GM12891 (cell line): ENCODE measurements at places on chromosomes 2 and 18.

- no peak for DNase-seq
Measured at GRCh38 chr2:150544731-150545130, 57.3 kb upstream of the RND3 start.

DNA sequence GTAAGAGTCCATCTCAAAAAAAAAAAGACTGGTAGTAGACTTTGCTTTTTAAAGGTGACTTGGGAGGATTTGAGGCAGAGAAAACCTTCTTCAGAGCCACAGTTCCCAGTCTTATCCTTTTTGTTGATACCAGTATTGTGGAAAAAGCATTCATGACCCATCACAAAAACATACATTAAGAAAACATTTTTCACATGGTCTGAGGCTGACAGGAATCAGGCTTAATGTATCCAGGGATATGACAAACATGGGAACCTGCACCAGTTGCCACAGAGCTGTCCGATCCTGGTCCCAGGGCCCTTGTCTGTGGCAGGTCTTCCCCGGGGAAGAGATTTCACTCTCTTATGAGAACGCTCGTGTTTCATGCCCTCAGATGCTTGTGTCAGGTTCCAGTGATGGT lies 21.8 kb downstream of the SPTBN1 start:
- DNase-seq: no peak

- no peak for DNase-seq
Measured at GRCh38 chr18:48454261-48454757, 45.1 kb upstream of the ZBTB7C start.

- no peak for DNase-seq
Measured at GRCh38 chr2:224969095-224969494, 73.2 kb downstream of the DOCK10 start.

GRCh38 chr2:120395221-120396012 lies 49.5 kb downstream of the INHBB start:
- no peak for DNase-seq

GRCh38 chr2:240917009-240917683 lies 11.0 kb downstream of the CROCC2 start:
- no peak for DNase-seq

DNA sequence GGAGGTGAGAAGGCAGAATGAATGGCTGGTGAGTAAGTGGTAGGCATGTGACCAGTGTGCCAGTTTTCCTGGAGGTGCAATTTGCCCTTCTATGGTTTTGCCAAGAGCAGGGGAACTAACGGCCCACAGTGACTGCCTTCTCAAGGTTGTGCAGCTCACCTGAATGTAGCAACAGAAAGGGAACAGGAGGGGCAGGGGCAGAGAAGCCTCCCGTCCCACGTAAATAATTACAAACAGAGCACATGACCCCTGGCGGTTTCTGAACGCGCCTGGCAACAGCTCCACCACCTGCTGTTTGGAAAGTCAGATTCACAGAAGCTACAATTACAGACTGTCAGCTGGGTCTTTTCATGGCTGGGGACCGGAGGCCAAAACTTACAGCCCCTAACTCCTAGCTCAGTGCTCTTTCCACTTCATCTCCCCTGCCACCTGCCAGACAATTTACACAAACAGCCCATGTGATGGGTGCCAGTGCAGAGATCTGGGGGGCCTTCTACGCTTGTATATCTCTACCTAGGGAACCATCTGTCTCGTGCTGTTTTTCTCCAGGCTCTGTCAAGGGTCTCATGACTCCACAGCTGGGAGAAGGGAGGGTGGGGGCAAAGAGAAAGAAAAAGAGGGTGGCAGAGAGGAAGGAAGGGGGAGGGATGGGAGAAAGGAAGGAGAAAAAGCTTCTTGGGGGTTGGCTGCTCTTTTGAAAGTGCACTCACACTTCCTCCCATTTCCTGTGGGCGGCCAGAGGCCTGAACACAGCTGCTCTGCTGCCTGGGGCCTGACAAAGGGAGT lies 69.6 kb downstream of the POLR1A start:
- peak; percentile 77 for DNase-seq
